ENCODE measurements at places on chromosomes 7 and 10.

DNA sequence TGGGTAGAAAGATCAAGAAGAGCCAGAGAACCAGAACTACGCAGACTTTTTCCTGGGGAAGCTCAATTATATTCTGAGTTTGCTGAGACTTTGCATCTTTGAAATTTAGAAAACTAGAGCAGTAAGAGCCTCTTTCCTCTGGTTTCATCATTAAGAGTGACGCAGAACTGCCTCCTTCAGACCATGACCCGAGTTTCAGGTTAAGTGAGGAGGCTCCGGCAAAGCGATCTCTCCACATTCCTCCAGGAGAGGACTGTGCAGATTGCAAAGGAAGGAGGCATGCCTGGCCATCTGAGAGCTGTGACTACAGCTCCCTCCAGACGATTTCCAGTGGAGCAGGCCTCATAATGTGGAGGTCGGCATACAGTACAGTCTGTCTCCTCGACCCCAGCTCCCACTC lies 115.8 kb upstream of the LANCL2 start:
- no peak for DNase-seq

GRCh38 chr10:69025370-69025896 lies 36.8 kb downstream of the KIFBP start:
- no peak for DNase-seq

- DNase-seq: no peak
Measured at GRCh38 chr10:122361046-122361445, 13.5 kb upstream of the PLEKHA1 start.

- no peak for DNase-seq
Measured at GRCh38 chr10:122838880-122839279, 6.8 kb downstream of the CUZD1 start.

- DNase-seq: no peak
Measured at GRCh38 chr10:127027786-127028185, 122.6 kb downstream of the DOCK1 start.

DNA sequence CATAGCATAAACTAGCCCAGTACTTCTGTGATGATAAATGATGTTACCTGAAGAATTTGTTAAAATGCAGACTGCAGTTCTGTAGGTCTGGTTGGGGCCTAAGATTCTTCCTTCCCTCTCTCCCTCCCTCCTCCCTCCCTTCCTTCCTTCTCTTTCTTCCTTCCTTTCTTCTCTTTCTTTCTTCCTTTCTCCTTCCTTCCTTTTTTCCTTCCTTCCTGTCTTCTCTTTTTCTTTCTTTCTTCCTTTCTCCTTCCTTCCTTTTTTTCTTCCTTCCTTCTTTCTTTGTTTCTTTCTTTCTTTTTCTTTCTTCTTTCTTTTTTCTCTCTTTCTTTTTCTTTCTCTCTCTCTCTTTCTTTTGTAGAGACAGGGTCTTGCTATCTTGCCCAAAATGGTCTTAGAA lies 3.7 kb upstream of the SLC25A28 start:
- no peak for DNase-seq

DNA sequence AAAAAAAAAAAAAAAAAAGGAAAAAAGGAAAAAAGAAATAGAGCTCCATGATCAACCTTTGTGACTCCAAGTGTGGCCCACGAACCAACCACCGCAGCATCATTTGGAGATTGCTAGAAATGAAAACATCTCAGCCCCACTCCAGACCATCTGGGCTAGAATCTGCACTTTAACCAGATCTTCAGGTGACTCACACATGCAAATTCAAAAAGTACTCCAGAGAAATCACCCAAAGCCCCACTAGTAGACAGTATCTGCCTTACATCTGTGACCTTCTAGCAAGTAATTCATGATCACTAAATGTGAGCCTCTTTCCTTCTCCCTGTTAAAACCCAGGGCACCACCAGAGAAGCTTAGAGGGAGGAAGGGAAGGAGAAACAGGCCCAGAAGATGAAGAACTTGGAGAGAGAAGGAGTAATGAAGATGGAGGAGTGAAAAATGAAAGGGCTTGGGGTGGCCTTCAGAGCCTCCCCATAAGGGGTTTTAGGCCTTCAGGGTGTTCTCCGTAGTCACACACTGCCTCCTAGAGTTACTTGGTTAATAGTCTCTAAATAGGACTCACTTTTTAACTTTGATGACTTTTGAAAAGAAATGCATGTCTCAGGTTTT lies 94.0 kb downstream of the SLC37A3 start:
- no peak for DNase-seq

DNA sequence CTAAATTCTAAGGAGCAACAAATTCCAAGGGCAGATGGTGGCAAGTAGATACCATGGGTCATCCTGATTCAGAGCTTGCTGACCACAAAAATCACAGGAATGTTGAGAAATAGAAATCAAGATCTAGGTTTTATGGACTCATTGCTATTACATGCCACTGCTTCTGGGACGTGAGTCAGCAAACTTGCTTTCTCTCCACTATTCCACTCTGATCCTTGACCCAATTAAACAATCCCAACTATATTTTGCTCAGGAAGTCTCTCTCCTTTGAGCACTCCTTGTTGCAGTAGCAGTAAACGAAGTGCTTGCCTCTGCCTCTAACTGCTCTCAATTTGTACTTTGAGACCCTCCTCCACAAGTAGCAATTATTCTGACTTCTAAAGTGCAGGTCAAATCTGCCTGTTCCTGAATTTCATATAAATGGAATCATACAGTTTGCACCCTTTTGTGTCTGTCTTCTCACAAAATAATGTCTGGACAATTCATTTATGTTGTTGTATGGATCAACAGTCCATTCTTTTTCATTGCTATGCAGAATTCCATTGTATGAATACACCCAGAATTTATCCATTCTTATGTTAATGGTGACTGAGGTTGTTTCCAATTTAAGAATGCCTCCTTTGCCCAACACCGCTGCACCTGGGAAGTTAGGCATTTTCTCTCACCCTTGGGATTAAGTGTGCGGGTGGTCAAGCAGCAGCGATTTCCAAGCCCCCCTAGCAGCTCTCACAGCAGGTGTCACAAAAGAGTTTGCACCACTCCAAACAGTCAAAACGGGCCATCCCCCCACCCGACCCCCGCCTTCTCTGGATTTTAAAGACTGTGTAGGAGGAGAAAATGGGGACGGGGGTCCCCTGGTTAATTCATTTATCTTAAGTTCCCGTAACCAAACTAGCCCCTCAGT lies 35.9 kb downstream of the ACSM6 start:
- DNase-seq: no peak

GRCh38 chr10:70480239-70480861 lies 1.8 kb downstream of the PALD1 start:
- DNase-seq: peak; percentile 50

GRCh38 chr10:34824870-34825269 lies 9.8 kb upstream of the PARD3 start:
- DNase-seq: no peak

DNA sequence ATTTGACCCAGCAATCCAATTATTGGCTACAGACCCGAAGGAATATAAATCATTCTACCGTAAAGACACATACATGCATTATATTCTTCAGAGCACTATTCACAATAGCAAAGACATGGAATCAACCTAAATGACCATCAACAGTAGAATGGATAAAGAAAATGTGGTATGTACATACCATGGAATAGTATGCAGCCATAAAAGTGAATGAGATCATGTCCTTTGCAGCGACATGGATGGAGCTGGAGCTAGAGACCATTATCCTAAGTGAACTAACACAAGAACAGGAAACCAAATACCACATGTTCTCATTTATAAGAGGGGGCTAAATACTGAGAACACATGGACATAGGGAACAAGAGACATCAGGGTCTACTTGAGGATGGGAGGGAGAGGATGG lies 44.0 kb downstream of the LMBR1 start:
- no peak for DNase-seq

DNA sequence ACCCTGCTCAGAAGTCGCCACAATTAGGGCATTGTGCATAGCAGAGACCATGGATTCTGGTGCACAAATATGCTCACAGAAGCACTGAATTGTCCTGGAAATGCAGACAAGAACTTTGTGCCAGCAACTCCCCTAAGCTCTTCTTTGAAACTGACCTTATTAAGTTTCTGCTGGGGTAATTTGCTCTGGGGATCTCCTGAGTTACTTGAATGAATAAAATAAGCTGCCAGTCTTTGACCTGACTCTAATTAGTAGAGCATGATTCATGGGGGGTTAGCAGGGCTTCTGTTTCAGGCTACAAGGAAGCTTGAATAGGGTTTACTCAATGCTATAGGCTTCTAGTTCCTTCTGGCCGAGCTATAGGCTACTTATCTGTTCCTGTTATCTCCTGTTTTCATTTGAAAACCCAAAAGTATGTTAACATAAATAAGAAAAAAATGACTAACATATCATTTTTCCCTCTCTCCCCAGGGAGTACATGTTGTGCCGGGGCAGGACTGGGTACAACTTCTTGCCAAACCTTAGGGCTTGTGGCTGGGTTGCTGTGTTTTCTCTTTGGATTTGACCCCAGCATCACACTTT lies 169.0 kb upstream of the TMEM229A start:
- DNase-seq: no peak

DNA sequence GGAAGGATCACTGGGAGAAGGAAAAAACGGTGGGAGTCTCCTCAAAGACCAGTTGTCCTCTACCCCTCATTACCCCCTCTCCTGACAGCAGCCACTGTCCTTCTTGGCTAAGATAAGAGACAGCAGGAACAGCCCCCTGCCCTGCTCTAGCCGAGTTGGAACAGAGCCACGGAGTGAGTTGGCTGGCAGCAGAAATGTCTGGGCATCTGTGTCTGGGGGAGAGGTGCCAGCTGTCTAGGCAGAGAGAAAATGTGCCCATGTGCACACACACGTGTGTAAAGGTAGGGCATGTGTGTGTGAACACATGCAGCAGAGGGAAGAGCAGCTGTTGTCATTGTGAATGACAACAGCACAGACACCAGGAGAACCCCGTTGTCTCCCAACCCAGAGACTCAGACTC lies 9.4 kb upstream of the HILPDA start:
- DNase-seq: no peak
